Skin of body (tissue), 3 donors: ENCODE measurements at places on chromosomes 16 and 17. TPM values are rescaled to one million over a fixed set of nuclear protein-coding genes. Genes with fewer than 3 reads are reported as not detected.

- DNase-seq, result no peak
Measured at GRCh38 chr17:48679385-48680096, 42.8 kb downstream of the PRAC1 start.

DNA sequence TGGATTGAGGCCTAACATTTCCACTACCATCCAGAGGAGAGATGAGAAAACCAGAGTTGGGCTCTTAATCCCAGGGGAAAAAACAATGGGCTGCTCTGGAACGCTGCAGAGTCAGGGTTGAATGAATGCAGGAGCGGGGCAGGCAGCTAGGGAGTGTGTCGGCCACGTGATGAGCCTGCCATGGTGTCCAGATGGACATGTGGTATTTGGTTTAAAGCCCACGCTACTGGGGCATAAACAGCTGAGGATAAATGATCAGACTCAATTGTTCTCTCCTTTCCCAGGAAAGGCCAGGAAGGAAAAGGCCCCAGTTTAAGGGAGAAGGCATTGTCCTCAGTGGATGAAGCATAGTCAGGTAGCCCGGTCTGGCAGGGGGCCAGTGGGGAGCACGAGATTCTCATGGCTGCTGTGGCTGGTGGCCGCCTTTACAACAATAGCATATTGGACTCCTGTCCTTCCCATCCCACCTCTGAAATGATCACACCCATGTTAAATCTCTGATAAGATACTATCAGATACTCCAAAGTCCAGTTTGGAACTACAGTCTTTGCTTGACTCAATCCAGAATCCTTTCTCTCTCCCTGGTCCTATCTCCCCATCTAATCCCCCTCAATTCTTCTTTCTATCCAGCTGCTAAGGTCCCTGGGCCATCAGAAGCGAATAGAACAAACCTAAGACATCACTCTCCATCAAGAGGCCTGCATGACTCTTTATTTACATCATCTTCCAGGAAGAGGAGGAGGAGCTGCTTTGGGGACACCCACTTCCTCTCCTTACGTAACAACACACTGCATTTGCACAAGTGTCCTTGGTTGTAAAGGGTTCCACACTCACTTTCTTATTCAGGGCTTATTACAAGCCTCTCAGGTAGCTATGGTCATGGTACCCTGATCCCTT lies 20.4 kb downstream of the CA4 start:
- no peak for DNase-seq

DNA sequence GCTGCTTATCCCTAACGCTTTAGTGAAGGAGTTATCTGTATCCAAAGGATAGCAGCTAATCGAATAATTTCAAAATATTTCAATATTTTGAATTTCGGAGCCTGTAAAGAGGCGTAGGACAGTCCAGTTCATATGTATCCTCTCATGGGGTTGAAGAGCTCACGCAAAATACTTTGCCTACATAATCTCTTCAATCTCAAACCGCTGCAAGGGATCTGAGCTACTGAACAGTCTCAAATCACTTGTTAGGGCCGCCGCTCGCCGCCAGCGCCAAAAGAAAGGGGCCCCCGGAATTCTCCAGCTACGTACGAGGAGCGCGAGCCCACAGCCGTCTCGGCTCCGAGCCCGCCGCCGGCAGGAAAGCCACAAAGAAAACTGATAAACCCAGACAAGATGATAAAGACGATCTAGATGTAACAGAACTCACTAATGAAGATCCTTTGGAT lies 601 bp upstream of the RFWD3 start:
- DNase-seq, result no peak

DNA sequence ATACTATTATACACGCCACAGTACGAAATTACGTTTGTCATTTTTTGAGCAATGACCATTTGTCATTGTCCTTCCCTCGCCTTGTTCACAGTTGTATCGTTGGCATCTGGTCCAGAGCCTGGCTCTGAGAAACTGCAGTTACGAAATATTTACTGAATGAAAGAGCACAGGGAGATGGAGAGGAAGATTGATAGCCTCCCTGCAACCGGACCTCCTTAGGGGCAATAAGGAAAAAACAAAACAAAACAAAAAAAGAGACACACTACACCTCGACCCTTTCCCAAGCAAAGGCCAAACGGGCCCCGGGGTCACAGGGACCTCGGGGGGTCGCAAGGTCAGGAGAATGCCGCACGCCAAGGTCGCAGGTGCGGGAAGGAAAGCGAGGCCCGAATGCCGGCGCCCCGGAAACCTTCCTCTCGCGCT lies 857 bp downstream of the GOT2 start:
- no peak for DNase-seq

KRT27 gene
- 428 TPM for total RNA-seq
